Left cardiac atrium (tissue), 4 donors: ENCODE measurements at places on chromosomes 1 and 21. TPM values are rescaled to one million over a fixed set of nuclear protein-coding genes. Genes with fewer than 3 reads are reported as not detected.

NUAK2 gene
- total RNA-seq = 1.4 TPM

LDLRAD1 gene
- not detected for total RNA-seq

GRCh38 chr1:223825767-223826748, 19.7 kb downstream of the TP53BP2 start:
- no peak for DNase-seq

DNA sequence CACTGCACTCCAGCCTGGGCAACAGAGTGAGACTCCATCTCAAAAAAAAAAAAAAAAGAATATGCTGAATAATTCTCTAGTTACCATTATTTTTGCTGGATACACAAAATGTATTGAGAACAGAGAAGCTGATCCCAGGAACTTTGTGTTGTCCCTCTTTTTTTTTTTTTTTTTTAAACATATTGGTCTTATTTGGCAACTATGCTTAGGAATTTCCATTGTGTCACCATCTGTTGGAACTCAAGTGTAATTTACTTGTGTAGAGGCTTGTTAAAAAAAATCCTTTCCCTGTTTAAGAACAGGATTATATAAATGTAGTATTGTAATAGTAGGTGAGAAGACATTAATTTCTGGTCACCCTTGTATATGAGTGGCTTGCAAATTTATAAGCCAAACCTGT, 28.6 kb downstream of the CAMSAP2 start:
- no peak for DNase-seq

DNA sequence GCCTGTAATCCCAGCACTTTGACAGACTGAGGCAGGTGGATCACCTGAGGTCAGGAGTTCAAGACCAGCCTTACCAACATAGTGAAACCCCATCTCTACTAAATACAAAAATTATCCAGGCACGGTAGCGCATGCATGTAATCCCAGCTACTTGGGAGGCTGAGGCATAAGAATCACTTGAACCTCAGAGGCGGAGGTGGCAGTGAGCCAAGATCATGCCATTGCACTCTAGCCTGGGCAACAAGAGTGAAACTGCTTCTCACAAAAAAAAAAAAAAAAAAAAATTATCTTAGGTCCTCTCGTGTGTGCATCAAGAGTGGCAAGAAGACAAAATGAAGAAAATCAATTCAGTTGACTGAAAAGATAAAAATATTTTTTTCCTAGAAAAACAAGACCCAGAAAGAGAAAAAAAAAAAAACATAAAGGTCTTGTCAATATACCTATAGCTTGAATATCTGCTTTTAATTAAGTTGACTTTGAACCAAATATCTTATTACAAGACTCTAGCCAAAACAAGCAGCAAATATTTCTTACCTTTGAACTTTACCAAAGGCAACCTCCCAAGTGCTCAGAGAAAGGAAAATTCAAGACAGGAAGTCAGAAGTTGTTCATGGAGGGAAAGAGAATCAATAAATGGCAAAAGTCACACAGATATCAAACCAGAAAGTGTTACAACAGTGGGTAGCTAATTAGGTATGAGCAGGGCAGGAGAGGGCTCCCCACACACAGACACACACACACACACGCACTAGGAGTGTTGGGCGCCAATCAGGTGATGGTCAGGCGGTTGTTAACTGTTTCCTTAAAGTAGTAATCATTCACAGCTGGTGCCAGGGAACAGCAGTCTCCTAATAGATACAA, 29.6 kb downstream of the ITLN2 start:
- no peak for DNase-seq

DNA sequence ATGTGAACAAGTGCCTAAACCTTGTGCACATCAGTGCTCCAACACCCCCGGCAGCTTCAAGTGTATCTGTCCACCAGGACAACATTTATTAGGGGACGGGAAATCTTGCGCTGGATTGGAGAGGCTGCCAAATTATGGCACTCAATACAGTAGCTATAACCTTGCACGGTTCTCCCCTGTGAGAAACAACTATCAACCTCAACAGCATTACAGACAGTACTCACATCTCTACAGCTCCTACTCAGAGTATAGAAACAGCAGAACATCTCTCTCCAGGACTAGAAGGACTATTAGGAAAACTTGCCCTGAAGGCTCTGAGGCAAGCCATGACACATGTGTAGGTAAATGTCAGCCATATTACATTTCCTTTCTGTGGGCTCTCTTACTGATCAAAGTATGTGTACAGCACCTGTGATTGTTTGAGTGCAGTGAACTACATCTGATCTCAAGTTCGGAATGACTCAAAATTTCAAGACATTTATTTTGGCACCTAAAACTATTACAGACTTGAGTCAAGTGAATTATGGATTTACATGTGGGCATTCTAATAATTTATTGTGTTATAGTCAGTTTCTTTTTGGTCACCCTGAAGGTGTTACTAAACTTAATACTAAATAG, 196.5 kb downstream of the TPR start:
- DNase-seq = no peak

- DNase-seq = no peak
These were observed 51.8 kb downstream of the FBXO42 start for GRCh38 chr1:16300436-16300835.

GRCh38 chr21:33967086-33967571, 51.5 kb upstream of the ATP5PO start:
- DNase-seq = no peak

GRCh38 chr1:27153549-27153886, 1.4 kb downstream of the SLC9A1 start:
- no peak for DNase-seq

DNA sequence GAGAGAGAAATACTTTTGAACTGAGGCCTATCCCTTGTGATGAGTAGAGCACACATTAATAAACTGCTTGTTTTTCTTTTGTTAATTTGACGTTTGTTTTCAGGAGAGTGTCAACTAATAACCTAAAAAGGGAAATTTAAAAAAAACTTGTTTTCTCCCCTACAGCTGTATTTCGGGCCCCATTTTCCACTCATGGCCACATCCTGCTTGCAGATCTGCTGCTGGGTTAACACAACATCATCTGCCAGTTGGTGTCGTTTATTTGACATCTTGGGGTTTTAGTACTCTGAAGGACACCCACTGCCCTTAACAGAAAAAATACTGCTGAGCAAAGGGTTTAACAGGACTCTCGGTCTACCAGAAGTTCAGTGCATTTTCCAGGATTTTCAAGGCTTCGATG, 848 bp upstream of the PYHIN1 start:
- no peak for DNase-seq

ZNF678 gene
- total RNA-seq = 3.9 TPM

DNA sequence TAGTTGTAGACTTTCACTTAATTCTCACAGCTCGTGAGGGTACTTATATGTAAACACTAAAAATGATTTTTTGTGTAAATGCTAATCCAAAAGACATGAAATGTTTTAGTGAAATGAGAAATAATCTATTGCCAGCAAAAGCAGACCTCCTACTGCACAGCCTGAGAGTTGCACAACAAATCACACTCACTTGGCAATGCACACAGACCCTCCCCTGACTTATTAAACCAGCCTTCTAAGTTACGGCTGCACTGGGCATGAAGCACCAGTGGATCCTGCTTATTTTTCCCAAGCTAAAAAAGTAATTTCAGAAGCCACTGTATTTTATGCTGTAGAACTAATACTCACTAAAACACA, 10.3 kb downstream of the ERRFI1 start:
- DNase-seq = no peak

- no peak for DNase-seq
These were observed 7.0 kb upstream of the IL23R start for GRCh38 chr1:67159233-67159632.

- DNase-seq = no peak
These were observed 7.0 kb upstream of the LIN28A start for GRCh38 chr1:26403656-26404055.

ETNK2 gene
- total RNA-seq = 5.3 TPM

GRCh38 chr1:57605933-57606332, 182.1 kb upstream of the DAB1 start:
- DNase-seq = no peak

CYP2J2 gene
- total RNA-seq = 63.9 TPM

MYBPH gene
- not detected for total RNA-seq

GRCh38 chr21:15688809-15689208, 41.0 kb upstream of the USP25 start:
- no peak for DNase-seq

FAM163A gene
- not detected for total RNA-seq

GRCh38 chr21:29125979-29126378, 4.5 kb upstream of the MAP3K7CL start:
- no peak for DNase-seq
